ENCODE measurements at places on chromosomes 16 and 17.

DNA sequence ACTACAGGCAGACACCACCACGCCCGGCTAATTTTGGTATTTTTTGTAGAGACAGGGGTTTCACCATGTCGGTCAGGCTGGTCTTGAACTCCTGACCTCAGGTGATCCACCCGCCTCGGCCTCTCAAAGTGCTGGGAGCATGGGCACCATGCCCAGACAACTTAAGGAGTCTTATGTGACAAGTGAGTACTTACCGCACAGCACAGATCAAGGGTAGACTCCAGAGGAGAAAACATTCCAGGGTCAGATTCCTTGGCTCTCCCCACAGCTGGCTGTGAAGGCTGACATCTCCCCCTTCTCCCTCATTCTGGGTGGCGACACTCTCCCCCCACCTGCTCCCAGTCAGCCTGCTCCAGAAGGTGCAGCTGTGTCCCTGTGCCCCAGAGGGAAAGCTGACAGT, 10.6 kb downstream of the ZSCAN10 start:
- DNase-seq = no peak

DNA sequence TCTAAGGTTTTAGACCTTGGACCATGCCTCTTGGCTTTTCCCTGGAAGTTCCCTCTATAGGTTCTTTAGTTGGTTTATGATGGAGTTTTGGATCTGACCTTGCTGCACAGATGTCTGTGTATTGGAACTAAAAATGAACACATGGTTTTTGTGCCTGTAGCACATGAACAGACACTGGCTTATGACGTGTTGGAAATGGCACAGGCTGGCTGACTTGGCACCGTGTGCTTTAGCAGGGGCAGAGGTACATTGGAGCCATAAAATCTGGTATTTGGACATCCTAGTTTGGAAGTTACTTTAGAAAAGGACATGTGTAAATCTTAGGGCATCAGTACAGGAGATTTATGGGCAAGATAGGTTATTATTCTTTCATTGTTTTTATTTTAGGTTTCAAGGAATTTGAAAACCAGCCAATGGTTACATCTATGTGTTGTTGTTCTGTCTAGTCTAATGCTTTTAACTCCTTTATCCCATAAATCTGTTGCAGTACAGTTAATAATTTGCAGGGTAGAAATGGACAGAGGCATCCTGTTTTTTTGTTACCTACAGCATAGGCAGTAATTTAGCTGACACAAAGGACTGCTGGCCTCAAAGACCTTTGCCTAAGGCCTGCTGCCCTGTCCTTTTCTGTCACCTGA, 6.0 kb downstream of the SOCS7 start:
- DNase-seq = peak; percentile 55

- DNase-seq = no peak
Measured at GRCh38 chr17:40848583-40849235, 18.3 kb downstream of the KRT12 start.

GRCh38 chr17:32523017-32523680, 36.4 kb downstream of the CDK5R1 start:
- DNase-seq = no peak

- no peak for DNase-seq
Measured at GRCh38 chr16:23303685-23304084, 1.6 kb downstream of the SCNN1B start.
